RCC 7860 (cell line): ENCODE measurements at places on chromosomes 1 and 21.
A peak's percentile ranks its signal among the peaks of the same experiment; 100 is the strongest.

DNA sequence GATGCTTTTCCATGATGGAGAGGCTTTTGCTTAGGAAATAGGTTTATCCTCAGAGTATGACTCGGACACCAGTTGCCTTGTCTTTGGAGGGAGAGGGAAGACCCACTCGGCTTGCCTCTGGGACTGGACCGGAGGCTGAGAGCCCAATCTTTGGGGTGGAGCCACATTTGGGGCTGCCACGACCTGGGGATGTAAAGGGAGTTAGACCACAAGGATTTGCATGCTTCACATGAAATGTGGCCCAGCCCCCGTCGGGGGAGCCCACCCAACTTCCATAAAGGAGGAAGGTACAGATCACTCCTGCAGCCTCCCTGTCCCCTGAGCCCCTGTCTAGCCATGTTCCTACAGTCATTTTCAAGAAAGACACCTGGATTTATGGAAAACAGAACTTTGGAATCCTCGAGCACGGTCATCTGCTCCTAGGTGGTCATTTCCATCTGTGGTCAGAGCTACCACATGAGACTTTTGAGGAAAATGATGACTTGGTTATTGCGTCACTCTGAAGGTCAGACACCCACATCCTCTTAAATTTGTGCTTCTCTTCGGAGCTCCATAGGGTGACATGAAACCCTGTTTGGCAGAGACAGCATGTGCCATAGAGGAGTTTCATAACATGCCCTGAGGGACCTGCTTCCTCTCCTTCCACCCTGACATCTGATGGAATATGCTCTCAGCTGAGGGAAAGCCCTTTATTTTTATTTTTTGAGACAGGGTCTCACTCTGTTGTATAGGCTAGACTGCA is 99.4 kb upstream of the SLC45A1 start:
- DNase-seq = no peak

GRCh38 chr1:108669679-108670078 is 8.8 kb upstream of the HENMT1 start:
- DNase-seq = no peak

DNA sequence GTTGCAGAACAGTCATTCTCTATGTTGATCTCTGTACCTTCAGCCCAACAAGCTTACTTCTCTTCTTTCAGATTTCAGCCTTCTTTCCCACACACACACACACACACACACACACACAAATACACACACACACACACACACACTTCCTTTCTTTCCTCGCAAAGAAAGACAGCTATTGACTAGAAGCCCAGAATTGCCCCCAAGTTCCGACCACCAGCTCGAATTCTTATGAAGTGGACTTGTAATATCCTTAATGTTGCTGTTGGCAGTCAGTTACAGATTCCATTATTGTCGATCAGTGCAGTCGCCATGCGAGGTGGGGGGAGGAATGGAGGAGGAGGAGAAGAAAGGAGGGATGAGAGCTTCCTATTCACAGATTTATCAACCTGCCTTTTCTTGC is 125.5 kb downstream of the CLEC20A start:
- DNase-seq = no peak

GRCh38 chr1:222463059-222463730 is 84.7 kb downstream of the HHIPL2 start:
- no peak for DNase-seq

GRCh38 chr1:24438423-24438901 is 22.9 kb downstream of the NIPAL3 start:
- DNase-seq = no peak

DNA sequence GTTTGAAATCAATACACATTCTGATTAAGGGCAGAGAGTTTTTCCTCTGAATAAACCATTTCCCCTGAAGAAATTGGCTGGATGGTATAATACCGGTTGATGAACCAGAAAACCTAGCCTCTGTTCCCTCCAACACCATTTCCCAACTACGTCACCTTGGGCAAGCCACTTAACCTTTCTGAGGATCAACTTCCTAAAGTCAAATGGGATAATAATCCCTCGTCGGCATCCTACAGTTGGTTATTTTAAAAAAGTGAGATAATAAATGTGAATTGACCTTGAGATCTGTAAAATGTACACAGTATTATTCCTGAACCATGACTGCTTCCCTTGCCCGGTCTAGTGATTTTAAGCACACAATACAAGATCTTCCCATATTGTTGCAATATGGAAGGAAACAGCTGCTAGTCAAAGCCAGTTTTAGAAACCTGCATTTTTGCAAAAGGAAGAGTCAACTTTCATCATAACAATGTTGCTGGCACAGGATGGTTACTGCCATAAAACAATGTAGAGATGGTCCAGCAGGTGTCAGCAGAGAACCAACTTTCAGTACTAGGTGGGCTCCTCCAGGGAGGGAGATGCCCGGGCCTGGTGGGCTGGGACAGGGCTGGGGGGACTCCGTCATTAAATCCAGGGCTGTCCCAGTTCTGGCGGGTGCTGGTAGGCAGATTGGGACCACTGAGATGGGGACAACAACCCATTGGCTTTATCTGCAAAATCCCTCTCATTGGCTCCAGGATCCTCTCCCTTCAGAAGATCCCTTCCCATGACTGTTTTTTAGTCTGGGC is 5.2 kb upstream of the HLX start:
- DNase-seq = peak; percentile 38
